ENCODE measurements at places on chromosomes 2 and 18.
A peak's percentile ranks its signal among the peaks of the same experiment; 100 is the strongest.

- no peak for DNase-seq
Measured at GRCh38 chr2:116510117-116510671, 1304.3 kb upstream of the DDX18 start.

DNA sequence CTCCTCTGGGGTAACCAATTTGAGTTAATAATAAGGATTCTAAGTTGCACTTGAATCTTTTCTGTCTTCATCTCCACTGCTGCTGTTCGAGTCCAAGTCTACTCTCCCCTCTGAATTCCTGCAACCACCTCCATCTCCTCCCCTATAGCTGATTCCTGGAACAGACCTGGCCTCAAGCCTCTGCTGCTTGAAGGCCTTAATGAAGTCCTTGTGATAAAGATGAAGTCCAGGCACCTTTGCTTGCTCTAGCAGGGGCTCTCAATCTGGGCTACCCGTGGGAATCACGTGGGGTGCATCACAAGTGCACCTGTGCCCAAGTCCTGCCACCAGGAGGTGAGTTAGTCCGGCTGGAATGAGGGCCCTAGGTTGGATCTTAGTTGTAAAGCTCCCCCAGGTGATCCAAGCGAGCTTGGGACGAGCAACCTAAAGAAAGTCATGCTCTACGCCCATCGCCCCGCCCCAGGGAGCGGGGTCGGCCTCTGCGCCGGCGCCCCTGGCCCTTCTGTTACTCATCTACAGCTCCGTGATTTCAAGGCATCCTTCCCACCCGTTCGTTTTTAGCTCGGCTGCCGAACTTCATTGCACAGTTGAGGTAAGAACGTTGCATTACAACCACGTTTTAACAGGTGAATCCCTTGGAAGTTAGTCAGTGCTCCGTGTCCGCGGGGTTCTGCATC lies 905 bp upstream of the IAH1 start:
- DNase-seq = peak; percentile 53

DNA sequence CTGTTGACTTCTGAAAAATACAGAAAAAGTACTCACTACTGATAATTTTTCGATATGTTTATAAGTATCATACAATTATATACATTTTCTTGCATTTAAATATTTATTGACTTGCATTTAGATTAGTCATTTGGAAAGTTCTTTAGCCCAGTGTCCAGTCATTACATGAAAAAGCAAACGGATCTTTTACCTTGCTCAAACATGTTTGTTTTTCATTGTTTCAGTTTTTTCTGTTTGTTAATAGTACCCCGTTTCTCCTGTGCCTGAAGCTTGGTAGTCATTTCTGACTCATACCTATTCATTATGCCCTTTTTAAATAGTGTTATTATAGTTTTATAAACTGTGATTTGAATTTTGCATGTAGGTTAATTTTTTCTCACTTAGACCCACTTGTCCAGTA lies 28.1 kb downstream of the CEP192 start:
- no peak for DNase-seq

DNA sequence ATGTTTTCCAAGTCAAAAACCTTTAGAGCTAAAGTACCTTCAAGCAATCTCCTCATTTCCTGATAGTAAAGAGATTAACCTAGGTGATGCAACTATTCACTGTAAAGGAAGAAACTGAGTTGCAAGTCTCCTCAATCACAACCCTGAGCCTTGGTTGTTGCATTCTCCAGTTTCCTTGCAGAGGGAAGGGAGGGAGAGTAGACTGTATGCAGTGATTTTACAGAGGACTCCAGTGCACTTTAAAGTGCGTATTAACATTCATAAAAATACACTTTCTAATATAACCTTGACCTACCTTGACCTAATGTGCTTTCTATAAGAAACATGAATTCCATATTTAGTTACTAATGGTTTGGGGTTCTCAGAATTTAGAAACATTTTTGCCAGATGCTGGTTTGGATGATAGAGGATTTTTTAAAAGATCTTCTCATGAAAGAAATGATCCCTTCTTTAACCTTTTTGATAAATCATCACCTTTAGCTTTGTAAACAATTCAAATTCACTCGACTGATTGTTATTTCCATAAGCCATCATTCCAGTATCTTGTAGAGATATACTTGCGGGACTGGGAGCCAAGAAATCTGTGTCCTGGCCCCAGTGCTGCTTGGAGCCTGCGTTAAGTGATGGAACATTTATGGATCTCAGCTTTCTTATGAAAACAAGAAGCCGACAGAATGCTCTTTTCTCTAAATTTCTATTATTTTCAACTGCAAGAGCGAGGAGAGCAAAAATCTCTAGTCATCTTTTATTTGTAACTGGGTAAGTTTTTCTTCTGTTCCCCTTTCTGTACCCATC lies 228.3 kb downstream of the ZNF521 start:
- DNase-seq = no peak

GRCh38 chr18:38933322-38933721 lies 1367.7 kb upstream of the CELF4 start:
- no peak for DNase-seq

DNA sequence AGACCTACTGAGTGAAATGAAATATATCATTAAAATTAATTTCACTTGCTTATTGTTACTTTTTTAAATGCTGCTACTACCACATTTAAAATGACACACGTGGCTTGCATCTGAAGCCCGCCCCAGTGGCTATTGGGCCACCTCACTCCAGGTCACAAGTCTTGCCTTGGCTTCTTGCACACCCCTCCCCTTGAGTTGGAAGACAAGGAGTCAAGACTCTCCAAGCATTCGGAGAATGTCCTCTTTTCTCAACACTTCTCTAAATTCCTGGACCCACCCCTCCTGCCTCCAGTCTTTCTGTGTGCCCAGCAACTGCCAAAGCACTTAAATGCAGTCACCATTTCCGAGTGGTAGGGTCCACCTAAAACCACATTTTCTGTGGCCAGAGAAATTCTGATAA lies 73.4 kb downstream of the ZBTB7C start:
- DNase-seq = no peak

DNA sequence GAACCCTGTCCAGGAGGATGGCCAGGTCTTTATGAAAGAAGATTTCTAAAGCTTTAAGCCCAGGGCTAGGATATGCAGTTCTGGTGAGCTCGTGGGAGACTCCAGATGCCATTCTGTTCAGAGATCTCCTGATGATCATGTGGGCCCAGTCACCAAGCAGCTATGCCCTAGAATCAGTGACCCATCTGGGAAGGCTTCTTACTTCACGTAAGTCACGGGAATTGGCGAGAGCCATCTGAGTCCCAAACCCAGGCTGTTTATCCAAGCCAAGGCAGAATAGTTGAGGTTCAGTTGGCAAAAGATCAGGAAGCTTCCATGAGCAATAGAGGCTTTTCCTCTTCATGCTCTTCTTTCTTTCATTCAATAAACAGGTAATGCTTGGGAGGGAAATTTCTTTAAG lies 23.9 kb downstream of the ANTXR1 start:
- no peak for DNase-seq

- no peak for DNase-seq
Measured at GRCh38 chr2:128720080-128721022, 401.7 kb upstream of the HS6ST1 start.

DNA sequence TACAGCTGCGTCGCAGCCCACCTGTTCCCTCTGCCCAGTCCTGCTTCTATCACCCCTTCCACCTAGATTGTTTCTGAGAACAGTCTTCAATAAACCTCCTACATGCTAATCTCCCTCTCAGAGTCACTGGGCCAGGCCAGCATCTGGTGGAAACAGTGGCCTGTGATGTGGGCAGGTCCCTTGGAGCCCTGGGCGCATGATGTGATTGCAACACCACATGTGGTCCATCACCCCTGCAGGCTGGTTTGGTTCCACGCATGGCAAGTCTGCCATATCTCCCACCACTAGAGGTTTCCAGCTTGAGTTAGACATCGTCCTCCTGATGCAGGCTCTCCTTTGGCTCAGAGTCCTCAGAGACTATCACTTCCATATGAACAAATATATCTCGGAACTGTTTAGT lies 83.5 kb downstream of the PRKCE start:
- no peak for DNase-seq

DNA sequence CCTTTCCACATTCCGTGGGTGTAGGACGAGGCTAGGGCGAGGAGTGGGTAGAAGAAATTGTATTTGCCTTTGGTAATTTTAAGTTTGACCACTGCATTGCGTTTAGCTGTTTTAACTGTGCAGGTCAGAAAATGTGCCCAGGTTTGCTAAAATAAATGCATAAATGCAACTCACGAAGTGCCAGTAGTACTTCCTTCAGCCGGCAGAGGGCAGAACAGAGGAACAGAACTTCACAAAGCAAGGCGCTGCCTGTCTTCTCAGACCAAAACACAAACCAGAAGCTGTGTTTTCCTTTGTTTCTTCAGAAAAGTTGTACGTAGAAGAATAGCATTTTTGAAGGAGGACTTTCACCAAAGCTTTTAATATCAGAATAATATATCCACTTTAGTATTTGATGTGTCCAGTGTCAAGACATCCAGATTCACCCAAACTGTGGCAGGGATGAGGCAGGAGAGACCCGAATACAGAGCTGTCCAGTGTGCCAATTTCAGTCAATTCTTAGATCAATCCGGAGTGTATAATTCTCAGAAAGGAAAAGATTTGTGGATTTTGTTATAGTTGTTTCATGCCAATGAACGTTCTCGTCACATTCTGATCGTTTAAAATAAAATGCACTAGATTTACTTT lies 348.6 kb downstream of the DLGAP1 start:
- DNase-seq = no peak

DNA sequence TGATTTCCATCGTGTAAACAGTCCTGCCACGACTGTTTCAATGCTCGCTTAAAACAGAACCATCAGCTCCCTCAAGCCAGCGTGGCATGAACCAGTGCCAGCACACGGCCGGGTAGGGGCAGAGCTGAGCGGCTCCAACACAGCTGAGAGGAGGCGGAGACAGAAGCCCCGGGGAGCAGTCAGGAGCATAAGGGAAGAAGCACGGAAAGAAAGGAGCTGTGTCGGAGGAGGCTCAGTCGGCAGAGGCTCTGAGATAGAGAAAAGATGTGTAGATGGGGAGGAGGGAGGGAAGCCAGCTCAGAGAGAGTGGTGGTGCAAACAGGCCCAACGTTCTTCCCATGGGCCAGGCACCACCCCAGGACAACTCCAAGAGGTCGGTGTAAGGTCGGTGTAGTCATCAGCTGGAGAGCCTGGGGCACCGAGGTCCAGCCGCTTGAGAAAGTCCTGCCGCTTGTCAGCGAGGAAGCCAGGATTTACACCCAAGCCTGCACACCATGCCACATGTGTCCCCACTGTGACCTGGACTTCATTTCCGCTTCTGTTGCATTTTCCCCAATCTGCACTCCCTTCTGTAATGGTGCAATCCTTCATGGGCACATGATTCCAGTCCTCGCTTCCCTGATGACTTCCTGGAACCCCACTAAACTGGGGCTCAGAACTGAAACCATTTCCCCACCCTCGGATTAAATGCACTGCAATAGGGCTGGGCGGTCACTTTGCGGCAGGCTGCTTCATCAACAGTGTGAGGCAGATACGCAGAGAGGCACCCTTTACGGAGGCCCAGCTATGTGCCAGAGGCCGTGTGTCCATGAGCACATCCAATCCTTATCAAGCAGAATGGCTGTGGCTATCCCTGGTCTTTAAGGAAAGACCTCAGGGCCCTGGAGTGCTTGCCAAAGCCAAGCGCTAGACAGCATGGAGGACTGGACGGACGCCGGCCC lies 43.5 kb downstream of the CYP27C1 start:
- no peak for DNase-seq

DNA sequence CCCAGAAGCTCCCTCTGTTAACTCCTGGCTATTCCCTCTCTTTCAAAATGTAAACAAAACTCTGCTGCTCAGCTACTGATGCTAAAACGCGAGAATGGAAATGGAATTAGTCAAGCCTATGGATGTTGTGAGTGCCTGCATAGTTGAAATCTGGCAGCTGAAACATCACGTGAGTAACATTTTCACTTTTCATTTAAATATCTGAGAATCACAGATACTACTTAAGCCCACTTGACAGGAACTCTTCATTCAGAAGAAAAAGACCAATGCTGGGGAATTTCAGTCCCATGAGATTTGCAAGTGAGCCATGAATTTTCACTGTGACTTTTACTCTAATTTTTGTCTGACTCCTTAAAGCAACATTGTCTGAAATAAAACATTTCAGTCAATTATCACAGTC lies 215.3 kb upstream of the SESTD1 start:
- DNase-seq = no peak

GRCh38 chr2:38497670-38498037 lies 105.1 kb downstream of the HNRNPLL start:
- no peak for DNase-seq

GRCh38 chr18:32095192-32095899 lies 3.7 kb downstream of the RNF138 start:
- DNase-seq = no peak

DNA sequence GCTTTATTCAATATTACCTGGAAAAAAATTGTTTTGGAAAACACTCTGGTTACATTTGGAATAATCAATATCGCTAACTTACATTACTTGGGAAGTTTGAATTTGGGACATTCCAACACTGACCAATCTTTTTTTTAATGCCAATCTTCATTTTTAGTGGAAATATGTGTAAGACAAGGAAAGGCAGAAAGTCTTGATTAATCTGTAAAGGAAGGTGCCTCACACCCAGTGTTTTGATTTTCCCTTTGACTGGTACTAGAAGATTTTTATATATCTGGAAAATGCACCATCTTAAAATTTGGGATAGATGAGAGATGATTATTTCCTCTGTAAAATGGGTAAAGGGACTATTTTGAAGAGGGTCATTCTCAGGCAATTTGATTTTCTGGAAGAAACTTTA lies 879.2 kb upstream of the ZEB2 start:
- DNase-seq = no peak

DNA sequence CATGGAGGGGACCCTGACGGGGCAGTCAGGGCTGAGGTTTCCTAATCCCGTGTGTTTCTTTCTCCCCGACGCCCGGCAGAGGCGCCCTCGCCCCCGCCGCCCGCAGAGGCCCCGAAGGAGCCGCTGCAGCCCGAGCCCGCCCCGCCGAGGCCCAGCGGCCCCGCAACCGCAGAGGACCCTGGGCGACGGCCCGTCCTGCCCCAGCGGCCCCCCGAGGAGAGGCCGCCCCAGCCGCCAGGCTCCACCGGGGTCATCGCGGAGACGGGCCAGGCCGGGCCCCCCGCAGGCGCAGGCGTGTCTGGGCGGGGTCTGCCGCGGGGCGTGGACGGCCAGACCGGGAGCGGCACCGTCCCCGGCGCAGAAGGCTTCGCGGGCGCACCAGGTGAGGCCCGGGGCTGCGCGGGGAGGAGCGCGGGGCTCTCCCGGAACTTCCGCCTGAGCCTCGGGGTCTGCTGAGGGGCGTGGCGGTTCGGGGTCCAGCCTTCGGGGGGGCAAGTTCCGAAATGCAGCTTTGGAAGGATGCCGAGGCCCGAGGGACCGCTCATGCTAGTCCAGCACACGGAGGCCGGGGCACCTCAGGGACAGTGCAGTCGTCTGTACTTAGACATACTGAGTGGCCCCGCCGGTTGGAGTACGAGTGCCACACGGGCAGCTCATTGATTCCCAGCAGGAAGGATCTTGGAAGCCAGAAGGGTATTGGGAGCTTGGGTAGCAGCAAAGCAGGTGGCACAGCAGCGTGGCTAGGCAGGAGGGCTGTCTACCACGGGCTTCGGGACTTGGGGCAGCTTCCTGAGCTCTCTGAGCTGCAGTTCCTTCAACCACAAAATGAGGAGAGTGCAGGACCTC lies 60.1 kb downstream of the EMILIN2 start:
- peak; percentile 93 for DNase-seq

- DNase-seq = peak; percentile 17
Measured at GRCh38 chr2:218024336-218024735, 21.5 kb upstream of the TNS1 start.

Measured in 8988T (cell line).